ENCODE measurements at places on chromosomes 4 and X.

DNA sequence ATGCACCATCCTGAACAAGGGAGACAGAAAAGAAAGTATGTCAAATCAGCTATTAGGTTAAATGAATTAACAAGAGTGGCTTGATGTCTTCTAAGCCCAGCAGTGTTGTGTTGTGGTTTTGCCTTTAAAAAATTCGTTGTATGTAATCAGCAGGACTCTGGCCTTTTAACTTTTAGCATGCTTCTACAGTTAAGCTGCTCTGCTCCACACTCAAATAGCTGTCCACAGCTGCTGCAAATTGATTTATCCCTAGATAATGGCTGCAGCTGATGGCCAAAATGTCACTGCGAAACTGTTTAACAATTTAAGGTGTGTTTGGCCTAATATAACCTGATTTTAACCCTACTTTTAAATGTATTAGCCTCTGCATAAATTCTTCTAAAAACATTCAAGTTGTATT is 85.8 kb downstream of the CXXC4 start:
- no peak for DNase-seq

- DNase-seq: no peak
Observed at GRCh38 chr4:7487998-7488671, 53.4 kb upstream of the PSAPL1 start.

GRCh38 chr4:137536789-137537561 is 4.7 kb upstream of the PCDH18 start:
- DNase-seq: no peak

DNA sequence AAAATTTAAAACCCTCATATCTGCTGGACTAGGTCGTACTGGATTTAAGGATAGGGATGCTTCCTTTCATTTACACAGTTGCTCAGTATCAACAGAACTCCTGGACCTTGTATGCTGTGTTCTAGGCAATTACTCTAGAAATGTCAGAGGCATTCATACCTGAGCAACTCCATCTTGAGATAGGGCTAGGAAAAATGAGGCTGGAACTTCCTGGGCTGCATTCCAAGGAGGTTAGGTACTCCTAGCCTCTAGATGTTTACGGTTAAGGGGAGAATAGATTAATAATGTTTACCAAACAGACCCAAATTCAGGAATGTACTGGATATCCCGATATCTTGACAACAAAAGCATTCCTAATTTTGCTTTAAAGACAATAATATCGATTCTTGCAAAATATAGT is 84.7 kb upstream of the NLGN4X start:
- no peak for DNase-seq

- peak; percentile 14 for DNase-seq
Observed at GRCh38 chrX:112849016-112849415, 8.4 kb upstream of the AMOT start.

DNA sequence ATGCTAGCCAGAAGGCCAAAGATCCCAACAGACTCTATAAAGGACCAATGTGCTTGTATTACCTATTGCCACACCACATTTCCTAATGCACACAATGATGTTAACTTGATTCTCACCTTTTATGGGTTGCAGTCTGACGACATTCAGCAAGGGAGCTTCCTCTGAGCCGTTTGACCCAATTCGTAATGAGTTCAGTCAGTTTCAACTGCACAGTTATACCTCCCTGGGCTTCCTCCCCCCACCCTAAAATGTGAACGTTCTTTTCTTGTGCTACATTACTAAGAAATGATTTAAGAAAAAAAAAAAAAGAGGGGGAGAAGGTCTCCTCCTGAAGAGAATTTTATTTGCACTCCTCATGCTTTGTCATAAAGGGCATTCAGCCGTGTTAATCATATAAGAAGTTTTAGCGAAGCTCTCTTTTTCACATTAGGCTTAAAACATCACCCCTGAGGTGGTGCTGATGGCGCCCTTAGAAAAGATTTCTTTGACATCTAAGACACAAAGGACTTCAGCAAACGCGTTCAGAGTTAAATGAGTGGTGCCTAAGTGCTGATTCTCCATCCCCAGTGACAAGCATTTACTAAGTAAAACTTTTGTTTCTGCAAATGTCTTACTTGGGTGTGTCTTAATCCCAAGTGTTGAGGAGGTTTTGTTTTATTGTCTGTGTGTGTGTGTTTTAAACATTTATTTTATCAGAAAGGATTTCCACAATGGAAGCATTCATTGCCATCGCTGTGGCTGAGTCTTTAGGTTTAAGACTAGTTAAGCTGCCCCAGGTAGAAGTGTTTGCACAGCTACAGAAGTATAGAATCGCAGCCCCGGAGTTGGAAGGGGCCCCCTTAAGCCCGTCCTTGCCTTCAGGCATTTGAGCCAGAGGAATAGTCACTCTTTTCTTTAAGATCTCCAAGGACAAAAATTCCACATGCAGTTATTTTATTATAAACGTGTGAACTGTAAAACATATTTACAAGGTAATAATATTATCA is 15.2 kb upstream of the GPC3 start:
- no peak for DNase-seq

DNA sequence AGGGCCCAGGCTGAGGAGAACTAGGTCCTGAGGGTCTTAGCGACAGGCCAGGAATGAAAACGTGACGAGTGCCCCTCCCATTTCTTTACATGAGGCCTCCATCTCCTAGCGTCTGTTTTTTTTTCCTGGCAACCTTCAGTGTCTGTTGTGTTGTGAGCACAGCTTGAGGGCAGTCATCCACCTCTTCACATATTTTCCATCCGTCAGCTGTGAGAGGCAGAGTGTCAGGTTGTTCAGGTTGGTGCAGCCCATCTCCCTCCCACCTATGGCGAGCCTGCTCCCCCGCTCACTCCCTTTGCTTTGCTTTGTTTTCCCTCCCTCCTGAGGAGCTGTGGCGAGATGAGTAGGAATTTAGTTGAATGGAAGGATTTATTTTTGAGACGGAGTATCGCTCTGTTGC is 51.7 kb upstream of the CHRNA9 start:
- no peak for DNase-seq

DNA sequence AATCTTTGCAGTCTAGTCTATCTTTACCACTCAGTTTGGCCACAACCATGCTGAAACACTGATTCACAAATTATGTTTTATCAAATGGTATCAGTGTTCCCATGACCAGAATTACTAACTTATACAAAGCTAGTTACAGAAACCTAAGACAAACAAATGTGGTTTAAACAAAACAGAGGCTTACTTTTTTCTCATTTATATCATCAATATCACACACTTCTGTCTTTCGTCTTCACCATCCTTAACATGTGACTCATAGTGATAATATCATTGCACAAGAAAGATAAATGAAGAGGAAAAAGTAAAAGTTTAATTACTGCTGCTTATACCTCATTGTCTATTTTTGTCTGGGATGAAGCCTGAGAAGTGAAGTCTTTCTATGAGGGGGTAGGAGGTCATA is 406.6 kb downstream of the PCDH10 start:
- DNase-seq: no peak

GRCh38 chr4:125283707-125284279 is 31.0 kb upstream of the FAT4 start:
- peak; percentile 44 for DNase-seq

GRCh38 chr4:158821228-158821971 is 52.6 kb downstream of the FNIP2 start:
- peak; percentile 26 for DNase-seq

Measured in GM03348 (cell line).